Stimulated activated CD8-positive, alpha-beta memory T cell treated with anti-CD3 and anti-CD28 coated beads, Interleukin-4, amount 100 ng/mL, for 1 hour (primary cell): ENCODE measurements at places on chromosomes 4 and X.

DNA sequence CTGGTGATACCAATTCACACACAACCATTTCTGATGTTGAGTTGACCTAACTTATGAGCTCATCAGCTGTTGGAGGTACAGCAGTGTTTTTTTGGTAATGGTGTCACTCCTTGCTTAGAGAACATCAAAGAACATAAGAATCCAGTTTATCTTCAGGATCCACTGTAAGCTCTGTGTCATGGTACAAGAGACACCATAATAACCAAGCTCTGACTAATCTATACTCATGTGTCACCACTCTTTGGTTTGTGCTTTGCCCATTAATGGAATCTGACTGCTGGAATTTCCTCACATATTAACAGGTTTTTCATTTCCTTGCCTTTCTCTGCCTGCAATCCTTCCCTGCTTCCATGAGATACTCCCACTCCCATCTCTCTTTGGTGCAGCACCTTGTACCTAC, 735.1 kb upstream of the LCORL start:
- DNase-seq, result no peak

DNA sequence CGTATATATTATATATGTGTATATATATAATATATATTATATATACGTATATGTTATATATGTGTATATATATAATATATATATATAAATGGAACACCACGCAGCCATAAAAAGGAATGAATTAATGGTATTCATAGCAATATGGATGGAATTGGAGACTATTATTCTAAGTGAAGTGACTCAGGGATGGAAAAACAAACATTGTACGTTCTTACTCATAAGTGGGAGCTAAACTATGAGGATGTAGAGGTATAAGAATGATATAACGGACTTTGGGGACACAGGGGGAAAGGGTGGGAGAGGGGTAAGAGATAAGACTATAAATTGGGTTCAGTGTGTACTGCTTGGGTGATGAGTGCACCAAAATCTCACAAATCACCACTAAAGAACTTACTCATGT, 1388.9 kb downstream of the C4orf33 start:
- no peak for DNase-seq

- DNase-seq, result no peak
These were observed 36.7 kb upstream of the TMEM164 start for GRCh38 chrX:109966246-109966645.

GRCh38 chr4:92381616-92382015, 77.8 kb downstream of the GRID2 start:
- no peak for DNase-seq

GRCh38 chrX:109822861-109823260, 89.8 kb upstream of the ACSL4 start:
- no peak for DNase-seq

- no peak for DNase-seq
These were observed 21.6 kb upstream of the UBA1 start for GRCh38 chrX:47171996-47172395.

GRCh38 chr4:153782581-153782980, 6.3 kb downstream of the SFRP2 start:
- no peak for DNase-seq

DNA sequence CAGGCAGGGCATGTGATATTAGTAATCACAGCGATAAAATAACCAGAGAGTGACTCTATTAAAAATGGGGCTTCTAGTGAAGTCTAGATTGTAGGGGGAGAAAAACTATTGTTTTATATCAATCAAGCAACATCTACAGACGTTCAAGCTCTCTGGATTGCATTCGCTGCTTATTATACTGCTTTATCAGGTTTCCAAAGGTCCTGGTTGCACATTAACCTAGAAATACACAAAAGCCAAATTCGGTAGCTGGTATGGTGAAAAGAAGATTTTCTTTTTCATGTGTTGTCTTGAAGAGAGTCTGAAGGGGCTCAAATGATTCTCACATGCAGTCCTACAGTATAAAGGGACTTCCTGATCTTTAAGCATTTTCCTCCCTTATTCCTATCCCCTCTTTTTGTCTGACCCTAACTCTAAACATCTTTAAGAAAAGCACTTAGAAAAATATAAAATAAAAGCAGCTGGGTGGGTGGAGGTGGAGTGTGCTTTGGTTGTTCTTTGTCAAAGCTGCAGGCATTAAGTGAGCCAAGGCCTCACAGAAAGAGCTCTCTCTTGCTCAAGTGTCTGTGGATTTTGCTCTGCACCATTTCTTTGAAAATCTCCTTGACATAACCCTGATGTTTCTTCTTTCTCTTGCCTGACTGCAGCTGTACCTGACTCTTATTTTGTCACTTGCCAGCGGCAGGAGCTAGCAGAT, 46.1 kb downstream of the MID1IP1 start:
- no peak for DNase-seq

GRCh38 chr4:11053601-11054220, 369.1 kb upstream of the CLNK start:
- no peak for DNase-seq

DNA sequence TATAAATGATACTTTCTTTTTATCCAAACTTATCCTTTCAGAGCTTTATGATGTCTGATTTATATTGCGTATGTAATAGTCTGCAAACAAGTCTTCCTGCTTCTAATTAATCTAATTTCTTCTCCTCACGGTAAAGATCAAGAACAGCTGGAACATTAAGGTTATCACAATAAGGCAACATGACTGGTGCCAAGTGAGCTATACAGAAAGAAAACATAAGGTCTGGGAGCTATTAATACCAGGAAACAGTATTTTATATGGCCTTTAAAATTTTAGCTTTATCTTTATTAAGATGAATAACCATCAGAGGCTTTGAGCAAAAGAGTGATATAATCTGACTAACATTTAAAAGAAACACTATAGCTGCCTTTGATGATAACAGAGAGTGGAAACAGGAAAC, 28.7 kb upstream of the CABS1 start:
- no peak for DNase-seq

DNA sequence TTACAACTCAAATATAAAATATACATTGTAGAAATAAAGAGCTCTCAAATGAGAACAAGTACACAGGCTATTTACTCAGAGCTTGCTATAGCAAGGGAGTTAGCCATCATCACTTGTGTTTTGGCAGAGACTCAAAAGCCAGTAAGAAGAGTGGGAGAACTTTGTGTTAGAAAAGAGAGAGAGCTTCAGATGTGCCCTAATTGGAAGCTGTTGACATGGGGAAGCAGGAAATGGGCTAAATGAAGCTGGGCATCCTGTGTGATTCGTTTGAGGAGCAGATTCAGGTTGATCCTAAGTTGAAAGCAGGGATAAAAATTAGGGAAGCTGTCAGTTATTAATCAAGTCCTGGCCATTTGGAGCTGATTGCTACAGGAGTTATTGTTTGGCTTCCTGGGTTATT, 207.4 kb upstream of the MAOA start:
- no peak for DNase-seq

GRCh38 chrX:1596676-1597344, 5.4 kb downstream of the AKAP17A start:
- no peak for DNase-seq

- DNase-seq, result no peak
These were observed 1.8 kb downstream of the LNX1 start for GRCh38 chr4:53589511-53589910.

DNA sequence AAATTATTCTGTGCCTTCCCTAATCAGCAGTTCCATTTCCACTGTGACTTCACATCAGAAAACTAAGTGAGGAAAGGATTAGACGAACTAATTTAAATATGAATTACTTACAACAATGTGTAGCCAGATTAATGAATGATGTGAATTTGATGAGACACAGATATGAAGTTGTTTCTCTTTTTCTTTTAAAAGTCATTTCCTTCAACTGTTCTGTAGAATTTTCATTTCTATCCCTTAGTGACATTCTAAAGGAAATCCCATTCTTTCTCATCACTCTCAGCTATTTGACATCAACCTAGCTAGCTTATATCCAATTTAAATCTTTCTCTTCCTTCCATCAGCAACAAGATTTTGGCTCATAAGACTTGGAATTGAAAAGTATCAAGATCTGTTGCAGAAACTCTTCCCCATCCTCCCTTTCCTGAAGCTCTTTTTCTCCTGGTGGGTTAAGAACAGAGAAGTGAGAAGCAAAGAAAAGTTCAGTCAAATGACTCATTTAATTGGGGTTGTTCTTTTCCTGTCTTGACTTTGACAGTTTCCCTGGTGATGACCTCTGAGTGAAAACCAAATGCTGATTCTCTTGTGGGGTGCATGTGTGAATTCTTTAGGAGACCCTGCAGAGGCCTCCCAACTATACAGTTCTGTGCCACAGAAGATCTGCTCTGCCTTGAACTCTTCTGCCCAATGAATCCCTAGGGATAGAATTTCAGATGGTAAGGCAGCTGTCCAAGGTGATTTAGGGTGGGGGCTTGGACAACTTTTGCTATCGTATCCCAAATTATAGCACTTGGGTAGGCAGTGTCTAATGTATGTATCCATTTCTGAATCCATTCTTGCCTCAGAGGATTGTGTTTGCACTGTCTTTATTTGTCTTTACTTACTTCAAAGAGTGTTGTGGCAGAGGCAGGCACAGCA, 232.5 kb upstream of the GPRIN3 start:
- DNase-seq, result no peak

DNA sequence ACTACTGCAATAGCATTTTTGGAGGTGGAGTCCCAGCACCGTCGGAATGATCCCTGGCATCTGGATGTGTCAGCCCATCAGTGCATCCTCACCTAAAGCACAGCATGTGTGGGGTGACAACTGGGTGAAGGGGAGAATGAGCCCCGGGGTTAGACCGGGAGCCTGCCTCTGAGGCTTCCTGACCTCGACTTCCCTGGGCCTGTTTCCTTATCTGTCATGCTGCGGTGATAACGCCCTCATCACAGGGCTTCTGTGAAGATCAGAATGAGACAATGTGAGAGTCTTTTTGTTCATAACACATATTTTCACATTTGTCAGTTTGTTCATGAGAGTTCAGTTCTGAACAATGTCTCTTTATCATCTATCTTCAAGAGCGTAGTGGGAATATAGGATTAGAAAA, 31.1 kb upstream of the PDLIM3 start:
- DNase-seq, result no peak

DNA sequence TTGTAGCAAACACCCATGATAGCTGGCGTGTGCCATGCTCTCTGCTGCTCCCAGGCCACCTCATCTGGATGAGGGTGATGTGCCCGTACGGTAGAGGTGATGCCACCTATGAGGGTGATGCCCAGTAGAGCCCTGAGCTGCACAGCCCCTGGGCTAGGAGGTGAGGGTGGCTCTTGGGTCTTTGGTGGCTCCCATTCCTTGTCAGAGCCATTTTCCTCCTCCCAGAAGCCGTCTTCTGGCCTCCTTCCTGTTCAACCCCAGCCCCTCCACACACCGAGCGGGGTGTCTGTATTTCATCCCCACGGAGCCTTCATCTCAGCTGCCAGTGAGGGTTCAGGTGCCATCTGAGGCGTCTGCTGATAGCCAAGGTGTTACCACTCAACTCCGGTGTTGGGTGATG, 12.0 kb upstream of the TNIP2 start:
- no peak for DNase-seq

- no peak for DNase-seq
These were observed 354.0 kb upstream of the BOD1L1 start for GRCh38 chr4:13981499-13981898.

GRCh38 chr4:146343199-146343598, 128.9 kb downstream of the REELD1 start:
- no peak for DNase-seq

- no peak for DNase-seq
These were observed 282.4 kb upstream of the GPC4 start for GRCh38 chrX:133697656-133698055.

DNA sequence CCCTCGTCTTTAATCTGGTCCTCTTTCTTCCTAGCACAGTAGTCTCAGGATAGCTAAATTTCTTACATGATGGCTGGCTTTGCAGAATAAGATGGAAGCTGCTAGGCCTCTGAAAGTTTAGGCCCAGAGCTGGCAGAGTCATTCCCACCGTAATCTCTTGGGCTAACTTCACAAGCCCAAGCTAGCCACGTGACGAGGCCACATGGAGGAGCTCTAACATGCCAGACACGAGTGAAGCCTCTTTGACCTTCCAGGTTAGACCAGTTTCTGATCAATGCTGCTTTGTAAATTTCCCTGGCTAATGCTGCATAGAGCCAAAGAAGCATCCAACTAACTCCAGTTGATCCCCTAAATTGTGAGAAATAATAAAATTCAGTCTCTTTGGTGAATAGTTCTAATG, 9.5 kb upstream of the CENPE start:
- no peak for DNase-seq

DNA sequence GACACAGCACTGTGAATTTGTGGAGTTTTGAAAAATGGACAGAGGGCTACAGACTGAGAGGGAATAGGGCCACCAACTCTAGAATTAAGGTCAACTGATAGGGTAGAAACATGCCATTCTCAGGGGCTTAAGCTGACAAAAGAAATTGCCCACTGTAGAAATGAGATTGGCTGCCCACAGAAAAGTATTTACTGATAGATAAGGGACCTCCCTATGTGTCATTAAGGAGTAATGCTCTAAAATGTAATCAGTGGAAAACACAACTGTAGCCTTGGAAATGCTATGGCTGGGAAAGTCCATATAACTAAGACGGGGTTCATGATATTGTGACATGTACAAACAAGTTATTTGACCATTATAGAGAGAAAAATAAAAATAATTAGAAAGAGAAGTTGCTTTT, 4.6 kb downstream of the RTL9 start:
- DNase-seq, result no peak

- DNase-seq, result no peak
These were observed 1074.7 kb downstream of the ADGRL3 start for GRCh38 chr4:62274782-62275181.

GRCh38 chr4:47704693-47705325, 133.1 kb downstream of the CORIN start:
- DNase-seq, result no peak

- no peak for DNase-seq
These were observed 102.2 kb upstream of the NKX1-1 start for GRCh38 chr4:1508161-1509160.

DNA sequence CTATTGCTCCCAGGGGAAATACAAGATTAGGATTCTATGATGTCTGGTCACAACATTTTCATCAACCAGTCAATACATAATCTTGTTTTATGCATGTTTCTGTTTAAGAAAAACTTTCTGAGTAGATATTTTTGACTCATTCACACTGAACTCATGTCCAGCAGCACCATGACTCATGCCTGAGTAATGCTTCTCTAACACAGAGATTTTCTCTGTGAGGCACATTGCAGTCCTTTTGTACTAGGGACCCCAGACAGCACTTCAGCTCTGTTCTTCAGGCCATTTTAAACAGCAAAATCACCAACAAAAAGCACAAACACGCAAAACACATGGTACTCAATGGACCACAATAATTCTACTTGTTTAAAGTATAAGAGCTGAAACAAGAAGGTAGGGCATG, 83.6 kb downstream of the MXRA5 start:
- no peak for DNase-seq
